ENCODE measurements at places on chromosomes 1 and 21.

GRCh38 chr1:110874324-110875215 lies 1.6 kb downstream of the CD53 start:
- no peaks in the 10 kb centered on the region for H3K27me3 ChIP-seq
- peaks cover 28% of the 10 kb centered on the region for H3K36me3 ChIP-seq
- no peak for DNase-seq
- H3K4me1 ChIP-seq: peaks cover 40% of the 10 kb centered on the region

DNA sequence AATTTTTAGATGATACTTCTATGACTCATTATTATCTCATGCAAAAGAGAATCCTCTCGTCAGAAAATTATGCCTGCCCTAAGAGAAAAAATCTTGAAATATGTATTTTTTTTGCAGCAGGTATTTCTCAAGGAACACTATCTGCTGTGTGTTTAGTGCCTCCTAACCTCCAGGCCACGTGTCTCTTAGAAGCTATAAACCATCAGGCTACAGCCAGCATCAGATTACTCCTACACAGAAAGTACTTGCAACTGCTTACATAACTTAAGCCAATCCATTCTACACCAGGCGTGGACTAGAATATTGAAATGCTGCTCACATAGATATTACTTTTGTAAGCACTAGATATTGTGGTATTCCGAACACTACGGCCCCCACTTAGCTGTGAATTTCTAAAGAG lies 933.4 kb downstream of the PLA2G4A start:
- no peak for DNase-seq
- no peaks in the 10 kb centered on the region for H3K27me3 ChIP-seq
- H3K27ac ChIP-seq: no peak overlapping the region
- H3K4me3 ChIP-seq: no peak overlapping the region
- H3K4me1 ChIP-seq: no peaks in the 10 kb centered on the region

- H3K4me1 ChIP-seq: peaks cover 19% of the 10 kb centered on the region
- no peak for DNase-seq
- no peak overlapping the region for H3K4me3 ChIP-seq
- H3K36me3 ChIP-seq: no peaks in the 10 kb centered on the region
- H3K27ac ChIP-seq: no peak overlapping the region
Observed at GRCh38 chr1:89822999-89823628, 2.3 kb downstream of the LRRC8D start.

GRCh38 chr21:45514311-45515021 lies 27.8 kb downstream of the SLC19A1 start:
- no peak overlapping the region for H3K4me3 ChIP-seq
- H3K4me1 ChIP-seq: peaks cover 7% of the 10 kb centered on the region
- DNase-seq: no peak
- H3K27ac ChIP-seq: no peak overlapping the region

DNA sequence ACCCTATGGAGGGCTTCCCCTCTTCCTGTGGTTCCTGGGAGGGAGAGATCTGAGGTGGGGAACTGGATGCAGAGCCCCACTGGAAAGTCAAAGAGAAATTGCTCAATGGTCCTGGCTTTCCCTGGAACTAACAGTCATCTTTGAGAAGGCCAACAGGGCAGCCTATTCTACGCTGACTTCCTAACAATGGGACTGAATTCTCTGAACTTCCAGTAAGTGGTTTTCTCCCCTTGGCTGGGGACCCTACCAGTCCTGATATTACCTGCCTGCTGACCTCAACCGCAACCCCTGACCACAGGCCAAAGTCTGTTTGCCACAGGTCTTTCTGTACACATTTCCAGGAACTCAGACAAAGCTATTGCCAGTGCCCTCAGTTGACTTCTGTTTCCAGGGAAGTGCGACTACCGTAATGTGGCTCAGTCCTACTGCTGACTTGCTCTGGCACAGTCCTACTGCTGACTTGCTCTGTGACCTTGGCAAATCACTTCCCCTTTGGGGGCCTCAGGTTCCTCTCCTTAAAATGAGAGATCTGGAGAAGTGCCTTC lies 55.3 kb downstream of the C8B start:
- no peak overlapping the region for H3K4me3 ChIP-seq
- H3K36me3 ChIP-seq: no peaks in the 10 kb centered on the region
- no peak overlapping the region for H3K27ac ChIP-seq
- DNase-seq: no peak

- H3K4me1 ChIP-seq: no peaks in the 10 kb centered on the region
- no peak for DNase-seq
- no peaks in the 10 kb centered on the region for H3K27me3 ChIP-seq
- H3K36me3 ChIP-seq: peaks cover 7% of the 10 kb centered on the region
- no peak overlapping the region for H3K4me3 ChIP-seq
Observed at GRCh38 chr1:16324456-16324890, 27.8 kb downstream of the FBXO42 start.

- H3K4me3 ChIP-seq: no peak overlapping the region
- peaks cover 9% of the 10 kb centered on the region for H3K27me3 ChIP-seq
- H3K4me1 ChIP-seq: peaks cover 10% of the 10 kb centered on the region
- no peaks in the 10 kb centered on the region for H3K36me3 ChIP-seq
- no peak overlapping the region for H3K27ac ChIP-seq
- DNase-seq: no peak
Observed at GRCh38 chr1:247347477-247348222, 16.0 kb upstream of the ZNF496 start.

GRCh38 chr1:39410915-39411436 lies 80.5 kb upstream of the BMP8A start:
- peaks cover 38% of the 10 kb centered on the region for H3K4me1 ChIP-seq
- no peak overlapping the region for H3K4me3 ChIP-seq
- H3K27ac ChIP-seq: no peak overlapping the region
- H3K27me3 ChIP-seq: no peaks in the 10 kb centered on the region

DNA sequence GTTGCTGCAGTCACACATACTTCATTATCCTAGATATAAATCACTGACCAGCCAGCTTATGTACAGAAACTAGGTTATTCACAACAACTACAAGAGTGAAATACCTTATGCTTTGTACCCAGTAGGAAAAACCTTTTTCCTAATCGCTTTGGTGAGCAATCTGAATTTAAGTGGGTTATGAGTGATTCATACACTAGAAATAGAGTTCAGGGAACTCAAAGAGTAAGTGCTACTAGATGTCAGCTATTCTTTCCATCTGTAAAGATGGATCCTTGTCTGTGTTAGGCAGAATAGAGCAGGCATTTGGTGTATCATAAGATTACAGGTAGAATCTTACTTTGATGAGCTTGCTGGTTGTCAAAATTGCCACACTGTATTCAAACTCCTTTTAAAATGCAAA lies 101.9 kb downstream of the ZNF644 start:
- H3K4me1 ChIP-seq: peaks cover under 1% of the 10 kb centered on the region
- H3K36me3 ChIP-seq: peaks cover 26% of the 10 kb centered on the region
- H3K27me3 ChIP-seq: no peaks in the 10 kb centered on the region
- H3K27ac ChIP-seq: no peak overlapping the region
- H3K4me3 ChIP-seq: no peak overlapping the region

GRCh38 chr1:26544126-26544525 lies 14.6 kb downstream of the RPS6KA1 start:
- H3K36me3 ChIP-seq: peaks cover 25% of the 10 kb centered on the region
- peaks cover 98% of the 10 kb centered on the region for H3K4me1 ChIP-seq
- H3K27ac ChIP-seq: peak overlapping the region; percentile 80
- no peak overlapping the region for H3K4me3 ChIP-seq

- H3K4me1 ChIP-seq: peaks cover 11% of the 10 kb centered on the region
- no peaks in the 10 kb centered on the region for H3K27me3 ChIP-seq
- no peak overlapping the region for H3K27ac ChIP-seq
- no peaks in the 10 kb centered on the region for H3K36me3 ChIP-seq
- DNase-seq: peak; percentile 26
Observed at GRCh38 chr1:230149751-230150584, 82.9 kb downstream of the GALNT2 start.

DNA sequence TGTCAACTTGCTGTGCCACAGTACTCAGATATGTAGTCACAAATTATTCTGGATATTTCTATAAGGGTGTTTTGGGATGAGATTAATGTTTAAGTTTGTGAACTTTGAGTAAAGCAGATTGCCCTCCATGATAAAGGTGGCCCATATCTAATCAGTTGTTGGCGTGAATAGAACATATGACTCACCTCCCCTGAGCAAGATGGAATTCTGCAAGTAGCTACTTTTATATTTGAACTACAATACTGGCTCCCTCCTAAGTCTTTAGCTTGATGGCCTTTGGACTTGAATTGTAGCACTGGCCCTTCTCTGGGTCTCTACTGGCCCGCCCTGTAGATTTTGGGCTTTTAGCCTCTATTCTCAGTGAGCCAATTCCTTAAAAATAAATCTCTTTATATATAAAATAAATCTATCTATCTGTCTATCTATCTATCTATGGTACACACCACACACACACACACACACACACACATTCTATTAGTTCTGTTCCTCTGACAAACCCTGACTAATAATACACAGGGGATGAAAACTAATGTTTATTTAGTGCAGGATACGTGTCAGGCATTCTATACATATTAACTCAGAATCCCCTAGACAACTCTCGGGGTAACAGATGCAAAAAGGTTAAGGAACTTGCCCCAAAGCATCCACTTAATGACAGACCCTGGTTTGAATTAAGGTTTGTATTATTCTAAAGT lies 37.9 kb upstream of the PDC start:
- H3K27me3 ChIP-seq: no peaks in the 10 kb centered on the region
- no peak for DNase-seq
- H3K36me3 ChIP-seq: no peaks in the 10 kb centered on the region
- no peaks in the 10 kb centered on the region for H3K4me1 ChIP-seq
- no peak overlapping the region for H3K4me3 ChIP-seq

DNA sequence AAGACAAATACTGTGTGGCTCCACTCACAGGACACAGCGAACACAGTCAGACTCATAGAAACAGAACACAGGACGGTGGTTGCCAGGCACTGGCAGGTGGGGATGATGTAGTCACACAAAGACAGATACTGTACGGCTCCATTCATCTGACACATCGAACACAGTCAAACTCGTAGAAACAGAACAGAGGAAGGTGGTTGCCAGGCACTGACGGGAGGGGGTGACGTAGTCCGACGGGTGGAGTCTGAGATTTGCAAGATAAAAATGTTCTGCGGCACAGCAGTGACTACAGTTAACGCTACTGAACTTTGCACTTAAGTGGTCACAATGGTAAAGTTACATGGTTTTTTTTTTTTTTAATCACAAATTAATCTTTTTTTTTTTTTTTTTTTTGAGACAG lies 18.7 kb downstream of the C21orf58 start:
- no peak overlapping the region for H3K4me3 ChIP-seq
- H3K36me3 ChIP-seq: peaks cover 5% of the 10 kb centered on the region
- no peaks in the 10 kb centered on the region for H3K4me1 ChIP-seq
- no peak for DNase-seq

DNA sequence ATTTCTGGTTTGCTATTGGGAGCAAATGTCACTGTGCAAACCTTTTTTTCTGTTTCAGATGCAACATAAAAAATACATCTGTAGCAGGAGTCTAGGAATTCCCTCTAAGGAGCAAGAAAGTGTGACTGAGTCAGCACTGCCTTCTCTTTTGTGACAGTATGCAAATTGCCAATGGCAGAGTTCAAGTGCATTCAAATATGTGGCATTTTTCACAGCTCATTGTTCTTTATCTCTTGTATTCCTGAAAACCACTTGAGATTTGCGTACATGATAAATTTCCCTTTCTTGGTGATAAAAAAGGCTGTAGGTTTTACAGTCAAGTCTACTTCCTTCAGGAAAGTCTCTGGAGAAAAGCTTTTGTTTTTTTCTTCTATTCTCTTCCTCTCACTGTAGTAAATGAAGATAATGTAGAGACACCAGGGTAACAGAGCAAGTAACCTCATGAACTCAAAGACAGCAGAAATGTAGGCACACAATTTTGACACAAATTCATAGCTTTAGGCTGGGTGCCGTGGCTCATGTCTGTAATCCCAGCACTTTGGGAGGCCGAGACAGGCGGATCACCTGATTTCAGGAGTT lies 129.7 kb upstream of the L1TD1 start:
- H3K27me3 ChIP-seq: no peaks in the 10 kb centered on the region
- no peak overlapping the region for H3K4me3 ChIP-seq
- DNase-seq: no peak
- no peak overlapping the region for H3K27ac ChIP-seq

GRCh38 chr1:8247811-8248436 lies 70.0 kb upstream of the SLC45A1 start:
- H3K36me3 ChIP-seq: no peaks in the 10 kb centered on the region
- H3K27ac ChIP-seq: no peak overlapping the region
- no peak for DNase-seq
- H3K4me1 ChIP-seq: peaks cover 3% of the 10 kb centered on the region
- H3K27me3 ChIP-seq: no peaks in the 10 kb centered on the region

DNA sequence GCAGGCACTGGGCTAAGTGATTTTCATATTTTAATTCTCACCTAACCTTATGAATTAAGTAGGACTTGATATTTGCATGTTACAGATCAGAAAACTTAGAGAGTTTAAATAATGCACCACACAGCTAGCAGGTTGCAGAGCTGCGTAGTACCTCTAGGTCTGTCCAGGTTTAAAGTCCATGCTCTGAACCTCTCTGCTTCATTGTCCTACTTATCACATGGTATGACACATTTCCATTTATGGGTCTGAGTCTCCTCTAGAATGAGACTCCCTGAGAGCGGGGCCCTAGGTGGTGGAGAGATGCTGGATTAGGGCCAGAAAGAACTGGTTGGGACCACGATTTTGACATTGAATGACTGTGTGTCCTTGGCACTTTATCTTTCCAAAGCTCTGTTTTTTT lies 102.5 kb upstream of the USP24 start:
- no peak for DNase-seq
- H3K27me3 ChIP-seq: no peaks in the 10 kb centered on the region
- H3K4me1 ChIP-seq: no peaks in the 10 kb centered on the region
- H3K27ac ChIP-seq: no peak overlapping the region
- no peaks in the 10 kb centered on the region for H3K36me3 ChIP-seq
- H3K4me3 ChIP-seq: no peak overlapping the region

DNA sequence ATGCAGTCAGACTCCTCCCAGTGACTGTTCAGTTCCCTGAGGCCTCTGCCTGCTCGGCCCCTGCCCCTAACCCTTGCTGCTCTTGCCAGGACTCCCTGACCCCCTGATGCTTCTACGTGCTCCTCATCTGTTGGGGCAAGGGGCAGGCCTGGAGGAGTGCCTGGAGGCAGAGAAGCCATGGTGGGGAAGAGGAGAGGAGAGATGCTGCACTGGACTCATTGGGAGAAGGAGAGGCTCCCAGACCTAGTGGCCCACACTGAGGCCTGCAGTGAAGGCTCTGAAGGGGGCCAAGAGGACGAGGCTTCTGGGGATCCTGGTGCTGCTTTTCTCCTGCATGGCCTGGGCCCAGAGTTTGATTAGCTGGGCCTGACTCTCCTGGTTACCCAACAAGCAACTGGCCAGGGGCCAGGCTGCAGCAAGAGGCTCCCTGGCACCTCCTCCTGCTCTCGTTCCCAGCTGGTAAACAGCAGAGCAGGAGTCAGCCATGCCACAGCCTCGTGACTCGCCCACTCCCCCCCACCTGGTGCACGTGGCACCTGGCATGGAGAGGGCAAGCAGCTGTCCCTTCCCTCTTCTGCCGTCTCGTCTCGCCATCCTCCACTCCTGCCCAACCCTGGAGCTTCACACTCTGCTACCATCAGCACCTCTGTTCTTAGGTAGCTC lies 847 bp upstream of the RORC start:
- H3K4me3 ChIP-seq: peak overlapping the region; percentile 49
- peak overlapping the region; percentile 64 for H3K27ac ChIP-seq
- H3K36me3 ChIP-seq: no peaks in the 10 kb centered on the region
- no peak for DNase-seq

GRCh38 chr1:151539321-151540020 lies 638 bp upstream of the TUFT1 start:
- peaks cover 29% of the 10 kb centered on the region for H3K4me1 ChIP-seq
- DNase-seq: peak; percentile 19
- H3K36me3 ChIP-seq: no peaks in the 10 kb centered on the region
- H3K27me3 ChIP-seq: no peaks in the 10 kb centered on the region
- H3K27ac ChIP-seq: no peak overlapping the region
- peak overlapping the region; percentile 73 for H3K4me3 ChIP-seq

GRCh38 chr1:200237066-200237465 lies 172.8 kb downstream of the ZNF281 start:
- no peaks in the 10 kb centered on the region for H3K4me1 ChIP-seq
- H3K27ac ChIP-seq: no peak overlapping the region
- H3K4me3 ChIP-seq: no peak overlapping the region
- DNase-seq: no peak
- H3K36me3 ChIP-seq: no peaks in the 10 kb centered on the region
- peaks cover under 1% of the 10 kb centered on the region for H3K27me3 ChIP-seq
